ENCODE measurements at places on chromosomes 1 and 21. TPM values are rescaled to one million over a fixed set of nuclear protein-coding genes. Genes with fewer than 3 reads are reported as not detected.

- DNase-seq: no peak
Measured at GRCh38 chr1:143735764-143736461, 235.9 kb downstream of the FAM72C start.

DNA sequence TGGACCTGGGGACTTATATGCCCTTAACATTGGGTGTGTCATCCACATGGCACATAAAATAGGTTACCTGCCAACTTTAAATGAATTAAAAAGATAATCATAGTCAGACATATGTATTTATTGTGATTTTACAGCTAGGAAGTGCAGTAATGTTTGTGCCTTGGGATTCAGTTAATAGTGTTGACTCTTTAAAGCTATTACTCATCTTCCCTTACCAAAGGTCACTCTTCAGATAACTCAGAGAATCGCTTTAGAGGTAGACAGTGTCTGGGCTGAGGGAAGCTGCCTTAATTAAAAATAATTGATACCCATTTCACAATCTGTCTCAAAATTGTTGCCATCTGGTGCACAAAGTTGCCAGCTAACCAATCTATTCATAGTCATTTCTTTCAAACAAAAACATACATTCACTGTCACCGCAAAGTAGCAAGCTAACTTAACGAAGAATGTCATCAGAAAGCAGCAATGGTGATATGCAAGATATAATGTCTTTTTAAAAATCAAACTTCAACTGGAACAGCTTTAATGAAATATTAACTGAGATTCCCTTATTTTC is 3.0 kb upstream of the KRTAP15-1 start:
- no peak for DNase-seq

- peak; percentile 50 for DNase-seq
Measured at GRCh38 chr1:91876781-91877573, 9.0 kb downstream of the TGFBR3 start.

DNA sequence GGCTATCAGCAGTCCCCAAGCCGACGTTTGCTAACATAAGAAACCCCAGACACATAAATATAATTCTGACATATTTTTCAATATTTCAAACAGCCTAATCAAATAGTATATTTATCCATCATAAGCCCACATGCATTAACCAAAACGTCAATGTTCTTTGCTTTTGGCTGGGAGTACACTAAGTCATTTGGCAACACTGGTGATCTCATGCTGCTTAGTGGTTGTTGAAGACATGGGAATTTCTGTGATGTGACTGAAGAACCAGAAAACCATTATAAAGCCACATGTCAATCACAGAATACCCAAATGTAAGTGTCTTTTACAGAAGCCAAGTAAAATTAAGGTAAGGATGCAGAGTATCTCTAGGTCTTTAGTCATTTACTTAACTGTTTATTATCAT is 57.6 kb downstream of the PLPPR5 start:
- DNase-seq: no peak

- DNase-seq: peak; percentile 7
Measured at GRCh38 chr1:119475866-119476439, 31.1 kb upstream of the HSD3B1 start.

- DNase-seq: no peak
Measured at GRCh38 chr1:64956733-64957441, 9.5 kb downstream of the JAK1 start.

DNA sequence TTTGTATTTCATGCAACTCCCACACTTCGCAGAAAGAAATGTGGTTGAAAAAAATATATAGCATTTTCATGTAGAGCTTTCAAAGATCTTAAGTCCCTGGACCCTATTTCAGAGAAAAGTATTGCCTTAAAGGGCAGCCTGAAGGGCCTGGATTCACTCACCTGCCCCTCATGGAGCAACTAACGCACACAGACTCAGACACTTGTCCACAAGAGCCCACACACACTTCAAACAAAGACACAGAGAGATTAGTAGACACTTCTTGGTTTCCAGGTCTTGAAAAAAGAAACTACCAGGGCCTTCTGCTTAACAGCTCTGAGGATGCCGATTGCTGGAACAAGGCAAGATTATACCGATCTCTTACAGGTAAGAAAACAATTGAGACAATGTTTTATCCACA is 122.2 kb downstream of the ZBTB18 start:
- DNase-seq: no peak

GRCh38 chr1:22329148-22329515 is 122.5 kb upstream of the ZBTB40 start:
- no peak for DNase-seq

DNA sequence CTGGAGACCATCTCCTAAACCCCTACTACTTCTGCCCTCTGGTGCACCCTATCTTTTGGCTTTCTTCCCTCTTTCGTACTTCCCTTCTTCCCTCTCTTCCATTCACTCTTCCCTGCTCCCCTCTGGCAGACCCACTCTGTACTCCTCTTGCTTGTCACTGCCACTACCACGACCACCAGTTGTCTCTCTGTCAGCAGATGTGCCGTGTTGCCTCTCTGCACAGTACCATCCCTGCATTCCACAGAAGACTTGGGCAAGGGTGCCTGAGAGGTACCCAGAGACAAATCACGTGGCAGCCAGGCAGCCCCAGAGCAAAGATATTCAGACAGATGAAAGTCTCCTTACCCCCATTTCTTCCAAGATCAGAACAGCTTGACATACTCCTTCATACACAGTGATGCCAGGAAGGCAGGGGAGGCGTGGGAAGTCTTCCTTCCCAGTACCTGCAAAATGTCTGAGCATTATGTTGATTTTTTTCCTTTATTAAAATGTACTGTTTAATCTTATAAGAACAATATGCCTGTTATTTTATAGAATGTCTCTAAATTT is 15.0 kb downstream of the CAMSAP2 start:
- DNase-seq: no peak

- DNase-seq: no peak
Measured at GRCh38 chr1:36475910-36476604, 6.7 kb downstream of the CSF3R start.

DNA sequence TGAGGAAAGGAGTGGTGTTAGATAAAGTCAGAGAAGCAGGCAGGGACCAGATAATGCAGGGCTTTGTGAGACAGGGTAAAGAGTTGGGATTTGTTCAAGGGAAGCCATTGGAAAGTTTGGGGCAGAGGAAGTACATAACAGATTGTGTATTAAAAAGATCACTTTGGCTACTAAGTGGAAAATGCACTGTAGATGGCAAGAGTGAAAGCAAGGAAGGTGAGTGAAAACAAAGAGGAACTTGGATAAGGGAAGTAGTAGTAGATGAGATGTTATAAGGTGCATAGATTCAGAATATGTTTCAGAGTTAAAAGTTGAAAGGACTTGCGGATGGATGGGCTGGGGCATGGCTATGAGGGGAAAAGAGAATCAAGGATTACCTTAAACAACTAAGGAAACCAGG is 17.4 kb downstream of the MRPL39 start:
- DNase-seq: no peak

DNA sequence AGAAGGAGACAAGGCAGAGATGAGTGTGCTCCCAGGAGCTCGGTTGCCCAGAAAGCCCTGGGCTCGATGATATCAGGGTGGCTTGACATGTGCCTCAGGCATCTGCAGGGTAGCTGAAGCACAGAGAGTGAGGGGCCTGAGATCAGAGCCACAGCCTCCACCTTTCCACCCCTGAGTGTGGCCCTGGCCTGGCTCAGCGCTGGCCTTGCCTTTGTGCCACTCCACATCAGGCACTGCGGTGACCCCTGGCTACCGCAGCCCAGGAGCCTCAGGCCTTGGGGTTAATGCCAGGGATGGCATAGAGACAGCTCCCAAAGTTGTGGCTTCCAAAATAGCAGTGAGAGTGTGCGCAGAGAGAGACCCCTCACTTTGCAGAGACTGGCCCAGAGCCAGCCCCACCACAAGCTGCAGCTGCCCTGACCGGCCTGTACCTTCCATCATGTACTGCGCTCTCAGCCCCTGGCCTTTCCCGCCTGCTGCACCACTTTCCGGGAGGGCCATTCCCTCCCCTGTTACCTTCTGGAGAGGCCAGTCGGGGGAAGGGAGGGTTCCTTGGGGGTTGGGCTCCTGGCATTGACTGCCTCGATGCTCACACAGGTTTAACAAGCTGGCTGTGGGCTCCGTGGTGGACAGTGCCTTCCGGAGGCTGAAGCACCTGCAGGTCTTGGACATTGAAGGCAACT is 19.5 kb downstream of the PODN start:
- DNase-seq: no peak

- no peak for DNase-seq
Measured at GRCh38 chr1:3348196-3348865, 106.1 kb upstream of the ARHGEF16 start.

DNA sequence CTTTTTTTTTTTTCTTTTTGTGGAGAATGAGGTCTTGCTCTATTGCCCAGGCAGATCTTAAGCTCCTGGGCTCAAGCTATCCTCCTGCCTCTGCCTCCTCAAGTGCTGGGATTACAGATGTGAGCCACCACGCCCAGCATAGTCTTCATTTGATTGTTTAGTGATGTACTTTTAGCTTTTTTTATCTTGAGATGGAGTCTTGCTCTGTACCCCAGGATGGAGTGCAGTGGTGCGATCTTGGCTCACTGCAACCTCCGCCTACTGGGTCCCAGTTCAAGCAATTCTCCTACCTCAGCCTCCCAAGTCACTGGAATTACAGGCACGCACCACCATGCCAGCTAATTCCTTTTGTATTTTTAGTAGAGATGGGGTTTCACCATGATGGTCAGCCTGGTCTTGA is 24.0 kb upstream of the LRRC3 start:
- no peak for DNase-seq

DNA sequence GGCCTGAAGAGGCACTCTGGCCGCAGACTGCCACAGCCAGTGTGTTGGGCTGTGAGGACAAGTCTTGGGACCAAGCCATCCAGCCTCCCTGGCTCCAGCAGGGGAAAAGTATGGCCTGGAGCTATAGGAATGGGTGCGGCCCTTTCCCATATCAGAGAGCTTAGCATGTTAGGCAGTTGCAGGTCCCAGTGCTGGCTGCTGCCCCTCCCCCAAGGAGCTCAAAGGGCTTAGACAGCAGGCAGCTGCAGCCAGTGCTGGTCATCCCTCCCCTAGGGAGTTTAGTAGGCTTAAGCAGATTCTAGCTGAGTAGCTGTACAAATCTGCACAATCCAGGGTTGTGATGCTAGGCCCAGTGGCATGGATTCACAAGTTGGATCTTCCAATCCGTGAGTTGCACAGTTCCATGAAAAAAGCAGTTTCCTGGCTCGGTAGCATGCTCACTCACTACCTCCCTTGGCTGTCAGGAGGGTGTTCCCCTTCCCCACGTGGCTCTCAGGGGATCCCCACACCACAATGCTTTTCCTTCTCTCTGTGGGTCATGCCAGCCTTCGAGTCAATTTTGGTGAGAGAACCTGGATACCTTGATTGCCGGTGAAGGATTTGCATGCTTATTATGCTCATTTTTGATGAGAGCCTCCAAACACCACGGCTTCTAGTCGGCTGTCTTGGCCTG is 1490.8 kb downstream of the BRINP3 start:
- DNase-seq: no peak

DNA sequence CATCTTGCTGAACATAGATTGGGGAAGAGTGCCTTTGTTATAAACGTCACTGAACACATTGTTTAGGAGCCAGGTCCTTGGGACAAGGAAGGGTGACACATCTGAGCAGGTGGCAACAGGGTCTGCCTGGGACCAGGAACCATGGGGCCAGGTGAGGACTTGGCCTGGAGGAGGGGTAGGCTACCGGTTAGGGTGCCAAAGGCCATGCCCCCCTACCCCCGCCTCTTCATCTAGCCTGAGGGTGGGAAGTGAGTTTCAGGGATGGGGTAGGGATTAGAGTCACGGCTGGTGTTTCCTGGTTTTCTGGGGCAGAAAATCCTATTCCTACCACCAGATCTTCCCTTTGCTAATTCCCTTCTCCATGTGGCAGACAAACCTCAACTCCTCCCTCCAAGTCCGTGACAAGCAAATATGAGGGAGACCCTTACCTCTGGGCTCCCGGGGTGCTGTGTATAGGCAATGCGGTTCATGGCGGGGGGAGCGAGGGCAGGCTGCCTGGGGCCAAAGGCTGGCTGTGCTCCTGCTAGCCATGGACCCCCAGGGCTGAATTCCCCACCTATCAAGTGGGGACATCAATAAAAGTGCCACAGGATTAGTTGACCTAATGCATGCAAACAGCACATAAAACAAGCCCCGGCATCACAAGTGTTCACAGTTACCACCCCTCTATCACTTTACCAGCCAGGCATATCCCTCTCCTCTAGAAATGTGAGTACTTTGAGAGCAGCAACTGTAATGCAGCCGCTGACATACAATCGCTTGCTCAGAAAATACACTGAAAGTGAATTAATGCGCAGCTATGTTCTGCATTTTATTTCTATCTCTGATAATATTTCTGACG is 14.5 kb downstream of the CD247 start:
- no peak for DNase-seq

DNA sequence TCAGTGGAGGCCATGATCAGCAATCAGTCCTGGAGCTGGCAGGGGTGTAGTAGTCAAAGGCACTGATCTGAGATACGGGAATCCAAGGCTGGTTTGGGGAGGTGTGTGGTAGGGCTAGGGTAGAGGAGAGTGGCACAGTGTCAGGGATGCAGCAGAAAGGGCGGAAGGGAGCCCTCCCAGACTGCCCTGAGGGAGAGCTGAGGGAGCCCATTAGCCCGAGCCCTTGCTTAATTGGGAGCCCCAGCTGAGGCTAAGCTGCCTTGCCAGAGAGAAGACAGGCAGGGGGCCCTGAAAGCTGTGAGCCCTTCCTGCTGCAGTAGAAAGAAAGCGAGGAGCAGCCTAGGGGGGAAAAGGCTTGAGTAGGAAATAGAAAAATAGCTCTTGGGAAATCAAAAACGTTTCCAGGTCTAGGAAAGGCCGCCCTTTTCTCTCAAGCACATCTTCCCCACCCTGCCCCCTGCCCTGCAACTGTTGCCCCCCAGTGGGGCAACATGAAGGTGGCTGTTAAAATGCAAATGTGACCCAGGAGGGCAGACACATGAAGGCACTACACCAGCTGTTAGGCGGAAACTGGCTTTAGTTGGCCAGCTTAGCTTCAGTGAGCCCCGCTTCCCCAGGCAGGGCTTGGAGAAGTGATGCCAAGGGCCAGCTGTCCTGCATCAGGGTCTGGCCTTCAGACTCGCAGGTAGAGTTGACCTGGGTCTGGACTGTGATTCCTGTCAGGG is 106.2 kb downstream of the UCK2 start:
- no peak for DNase-seq

DNA sequence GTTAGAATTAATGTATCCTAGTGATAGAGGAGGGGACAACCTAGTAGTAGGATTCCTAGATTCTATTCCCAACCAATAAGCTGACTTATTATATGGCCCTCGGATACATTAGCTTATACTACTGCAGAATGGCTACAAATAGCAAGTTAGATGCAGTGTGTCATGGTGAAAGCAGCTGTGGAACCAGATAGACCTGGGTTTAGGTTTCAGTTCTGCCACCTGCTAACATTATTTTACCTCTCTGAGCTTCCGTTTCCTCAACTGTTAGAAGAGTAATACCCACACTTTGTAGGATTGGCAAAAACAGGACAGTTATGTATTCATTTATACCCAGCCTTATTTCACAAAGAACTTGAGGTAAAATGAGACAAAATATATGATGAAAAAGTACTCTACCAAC is 21.6 kb upstream of the MAGOH start:
- no peak for DNase-seq

GRCh38 chr1:84693005-84693404 is 2.7 kb upstream of the SSX2IP start:
- no peak for DNase-seq

The TNNT2 gene
- polyA plus RNA-seq: 1,903 TPM

The ZNF648 gene
- 0.20 TPM for polyA plus RNA-seq

The TIAM1 gene
- polyA plus RNA-seq: 23.2 TPM

The CFHR2 gene
- not detected for polyA plus RNA-seq
